ENCODE measurements at places on chromosomes 5 and 9. TPM values are rescaled to one million over a fixed set of nuclear protein-coding genes. Genes with fewer than 3 reads are reported as not detected.

GRCh38 chr9:121987314-121987713 is 105.8 kb downstream of the TTLL11 start:
- no peaks in the 10 kb centered on the region for H3K27me3 ChIP-seq
- H3K36me3 ChIP-seq, result peaks cover 14% of the 10 kb centered on the region
- no peak overlapping the region for H3K27ac ChIP-seq
- no peak overlapping the region for H3K4me3 ChIP-seq
- peaks cover 11% of the 10 kb centered on the region for H3K4me1 ChIP-seq

DNA sequence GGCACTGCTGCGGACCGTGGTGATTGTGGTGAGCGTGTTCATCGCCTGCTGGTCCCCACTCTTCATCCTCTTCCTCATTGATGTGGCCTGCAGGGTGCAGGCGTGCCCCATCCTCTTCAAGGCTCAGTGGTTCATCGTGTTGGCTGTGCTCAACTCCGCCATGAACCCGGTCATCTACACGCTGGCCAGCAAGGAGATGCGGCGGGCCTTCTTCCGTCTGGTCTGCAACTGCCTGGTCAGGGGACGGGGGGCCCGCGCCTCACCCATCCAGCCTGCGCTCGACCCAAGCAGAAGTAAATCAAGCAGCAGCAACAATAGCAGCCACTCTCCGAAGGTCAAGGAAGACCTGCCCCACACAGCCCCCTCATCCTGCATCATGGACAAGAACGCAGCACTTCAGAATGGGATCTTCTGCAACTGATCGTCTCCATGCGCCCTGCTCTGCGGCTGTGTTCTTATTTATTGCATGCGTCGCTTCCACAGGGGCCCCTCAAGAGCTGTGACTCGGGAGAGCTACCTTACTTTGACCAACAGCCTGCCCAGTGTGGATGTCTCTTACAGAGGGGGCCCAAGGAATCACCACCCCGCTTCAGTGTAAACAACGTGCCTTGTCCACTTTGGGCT is 10.8 kb downstream of the S1PR3 start:
- peaks cover 94% of the 10 kb centered on the region for H3K4me1 ChIP-seq
- no peaks in the 10 kb centered on the region for H3K27me3 ChIP-seq
- peaks cover 46% of the 10 kb centered on the region for H3K36me3 ChIP-seq
- H3K27ac ChIP-seq, result peak overlapping the region; percentile 99

DNA sequence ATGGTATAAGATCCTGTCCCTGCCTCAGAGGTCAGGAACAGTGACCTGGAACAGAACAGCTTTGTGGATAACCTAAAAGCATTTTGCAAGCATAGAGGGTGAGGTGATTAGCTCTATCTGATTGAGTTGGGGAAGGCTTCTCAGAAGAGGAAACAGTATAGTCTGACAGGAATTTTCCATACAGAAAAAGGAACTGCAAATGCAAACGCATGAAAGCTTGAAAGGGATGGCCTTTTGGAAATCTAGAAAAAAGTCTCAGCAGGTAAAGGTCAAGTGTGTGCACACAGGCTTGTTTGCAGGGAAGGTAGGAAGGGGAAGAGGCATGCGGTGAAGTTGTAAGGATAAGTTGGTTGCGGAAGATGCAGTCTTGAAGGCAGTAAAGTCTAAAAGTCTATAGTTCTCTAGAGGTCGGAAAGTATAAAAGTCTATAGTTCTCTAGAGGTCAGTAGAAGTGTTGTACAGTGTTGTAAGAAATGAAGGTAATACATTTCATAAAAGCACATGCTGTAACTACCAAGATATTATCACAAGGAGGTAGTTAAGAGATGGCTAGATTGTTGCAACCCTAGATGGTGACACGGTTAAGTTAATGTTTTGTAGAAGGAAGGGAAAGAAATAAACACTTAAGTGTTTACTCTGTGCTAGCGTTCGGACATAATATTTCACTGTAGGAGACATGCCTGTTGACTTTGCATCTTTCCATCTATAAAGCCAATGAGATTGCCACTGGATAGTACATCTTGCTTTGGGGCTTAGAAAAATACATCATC is 16.7 kb upstream of the HSPB3 start:
- no peak overlapping the region for H3K27ac ChIP-seq
- no peak overlapping the region for H3K4me3 ChIP-seq
- no peaks in the 10 kb centered on the region for H3K27me3 ChIP-seq
- no peaks in the 10 kb centered on the region for H3K4me1 ChIP-seq

DNA sequence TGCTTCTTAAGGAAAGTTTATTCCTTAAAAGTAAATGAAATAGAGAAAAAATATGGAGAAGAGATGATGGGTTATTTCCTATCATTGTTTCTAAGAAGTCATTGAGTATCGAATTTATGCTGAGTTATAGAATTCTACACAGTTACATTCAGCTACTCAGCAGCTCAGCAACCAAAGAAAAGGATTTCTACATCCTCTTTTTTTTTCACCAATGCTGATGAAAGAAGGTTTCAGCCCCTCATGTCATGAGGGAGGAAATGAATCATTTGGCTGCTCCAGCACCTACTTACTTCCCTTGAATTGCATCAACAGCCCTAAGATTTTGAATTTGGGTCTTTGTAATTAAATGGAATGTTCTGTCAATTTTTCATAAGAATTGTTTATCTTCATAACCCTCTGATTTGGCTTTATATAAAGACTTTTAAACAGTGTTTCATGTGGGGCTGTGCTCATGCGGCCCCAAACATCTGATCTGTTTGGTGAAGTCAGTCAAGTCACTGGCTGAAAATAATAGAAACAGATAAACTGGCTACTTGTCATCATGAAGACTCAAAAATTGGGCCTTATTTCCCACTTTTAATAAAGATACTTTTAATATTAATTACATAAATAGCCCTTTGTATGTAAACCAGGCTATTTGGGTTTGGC is 18.5 kb upstream of the SNX2 start:
- no peaks in the 10 kb centered on the region for H3K36me3 ChIP-seq
- no peak for DNase-seq
- H3K27ac ChIP-seq, result no peak overlapping the region
- no peak overlapping the region for H3K4me3 ChIP-seq
- H3K4me1 ChIP-seq, result no peaks in the 10 kb centered on the region

- H3K27me3 ChIP-seq, result no peaks in the 10 kb centered on the region
- H3K4me1 ChIP-seq, result peaks cover 10% of the 10 kb centered on the region
- no peak overlapping the region for H3K27ac ChIP-seq
- H3K4me3 ChIP-seq, result no peak overlapping the region
- H3K36me3 ChIP-seq, result no peaks in the 10 kb centered on the region
Measured at GRCh38 chr5:53425687-53426511, 54.5 kb upstream of the FST start.

GRCh38 chr5:168312606-168313295 is 21.3 kb downstream of the WWC1 start:
- H3K27ac ChIP-seq, result no peak overlapping the region
- H3K4me3 ChIP-seq, result no peak overlapping the region
- no peak for DNase-seq
- no peaks in the 10 kb centered on the region for H3K27me3 ChIP-seq
- H3K36me3 ChIP-seq, result no peaks in the 10 kb centered on the region
- peaks cover 3% of the 10 kb centered on the region for H3K4me1 ChIP-seq

DNA sequence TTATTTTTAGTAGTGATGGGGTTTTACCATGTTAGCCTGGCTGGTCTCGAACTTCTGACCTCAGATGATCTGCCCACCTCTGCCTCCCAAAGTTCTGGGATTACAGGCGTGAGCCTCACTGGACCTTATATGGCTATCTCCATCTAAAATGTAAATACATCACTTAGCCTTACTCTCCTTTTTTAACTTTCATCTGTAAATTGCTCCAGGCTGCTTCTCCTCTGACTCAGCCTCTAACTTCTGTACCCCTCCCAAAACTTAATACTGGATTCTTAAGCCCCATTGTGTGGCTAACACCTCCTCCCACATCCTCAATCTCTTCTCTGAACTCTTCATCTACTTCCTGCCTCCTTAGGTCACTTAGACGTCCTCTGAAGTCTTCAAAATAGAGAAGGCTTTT is 4.0 kb downstream of the SNX30 start:
- H3K36me3 ChIP-seq, result no peaks in the 10 kb centered on the region
- H3K27me3 ChIP-seq, result no peaks in the 10 kb centered on the region
- no peak for DNase-seq
- peaks cover 70% of the 10 kb centered on the region for H3K4me1 ChIP-seq
- H3K4me3 ChIP-seq, result no peak overlapping the region
- peak overlapping the region; percentile 67 for H3K27ac ChIP-seq

DNA sequence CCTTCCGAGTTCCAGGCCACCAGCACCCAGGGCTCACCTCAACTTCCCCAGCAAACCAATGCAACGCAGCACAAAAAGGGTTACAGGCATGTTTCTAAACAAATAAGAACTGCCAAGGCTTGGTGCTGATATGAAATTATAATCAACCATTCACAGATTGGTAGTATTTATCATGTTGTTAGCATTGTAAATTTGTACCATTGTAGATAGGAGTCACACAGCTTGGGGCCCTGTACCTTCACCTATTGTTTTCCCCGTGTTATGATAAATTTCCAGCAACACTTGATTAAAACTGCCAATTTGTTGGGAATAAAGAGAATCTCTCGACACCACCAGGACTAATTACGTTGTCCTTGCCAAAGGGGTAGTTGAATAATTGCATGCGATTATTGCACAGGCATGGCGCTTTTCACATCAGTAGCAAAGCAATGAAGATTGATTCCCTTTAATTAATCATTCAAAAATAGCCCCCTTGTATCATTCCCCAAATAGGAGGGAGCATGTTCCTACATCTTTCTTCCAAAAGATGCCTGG is 454.1 kb downstream of the ZNF608 start:
- H3K4me3 ChIP-seq, result no peak overlapping the region
- DNase-seq, result no peak
- no peak overlapping the region for H3K27ac ChIP-seq
- no peaks in the 10 kb centered on the region for H3K36me3 ChIP-seq

DNA sequence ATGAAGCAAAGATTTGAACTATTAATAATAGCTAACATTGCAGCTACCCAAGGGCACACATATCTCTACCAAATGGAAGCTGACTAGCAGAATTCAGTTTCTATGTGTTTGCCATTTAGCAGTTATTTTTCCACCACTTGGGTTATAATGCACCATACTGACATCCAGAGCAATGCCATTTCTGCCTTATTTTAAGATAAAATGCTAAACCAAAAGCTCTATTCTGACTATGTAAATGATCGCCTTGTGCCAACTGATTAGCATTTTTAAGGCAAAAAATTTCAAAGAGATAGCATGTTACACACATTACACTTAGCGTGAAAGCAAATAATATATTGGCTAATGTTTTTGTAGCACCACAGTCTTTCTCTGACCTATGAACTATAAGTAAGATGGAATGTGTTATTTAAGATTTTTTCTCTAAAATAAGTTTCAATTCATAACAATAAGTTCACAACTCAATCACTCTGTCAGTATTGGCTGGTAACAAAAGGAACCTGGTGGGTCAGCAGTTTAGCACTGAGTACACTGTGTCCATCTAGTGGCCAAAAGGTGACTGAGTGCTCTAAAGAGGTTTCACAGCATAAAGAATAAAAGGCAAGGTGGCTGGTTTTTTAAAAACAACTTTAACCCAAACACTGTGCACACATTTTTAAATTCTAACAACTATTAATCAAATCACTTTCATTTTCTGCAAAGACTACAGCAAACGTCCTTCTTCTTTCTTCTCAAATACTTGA is 443.5 kb downstream of the PDE4D start:
- no peaks in the 10 kb centered on the region for H3K36me3 ChIP-seq
- no peak for DNase-seq
- no peak overlapping the region for H3K4me3 ChIP-seq
- H3K27ac ChIP-seq, result no peak overlapping the region
- H3K27me3 ChIP-seq, result no peaks in the 10 kb centered on the region

DNA sequence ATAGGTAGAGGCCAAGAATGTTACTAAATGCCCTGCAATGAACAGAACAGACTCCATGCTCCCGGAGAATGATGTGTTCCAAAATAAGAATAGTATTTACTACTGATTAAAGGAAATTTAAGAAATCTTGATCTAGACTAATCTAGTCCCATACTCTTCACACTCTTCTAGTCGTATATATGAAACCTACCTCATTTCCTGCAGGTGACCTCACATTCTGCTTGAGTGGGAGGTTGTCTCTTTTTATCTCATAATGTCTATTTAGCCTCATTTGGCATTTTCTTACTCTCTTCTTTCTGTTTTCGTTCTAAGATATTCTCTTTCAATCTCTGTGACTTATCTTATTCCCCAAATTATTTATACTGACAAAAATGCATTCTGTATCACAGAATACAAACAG is 9.2 kb upstream of the SHOC1 start:
- H3K27me3 ChIP-seq, result no peaks in the 10 kb centered on the region
- H3K4me1 ChIP-seq, result no peaks in the 10 kb centered on the region
- no peak for DNase-seq
- no peaks in the 10 kb centered on the region for H3K36me3 ChIP-seq
- no peak overlapping the region for H3K4me3 ChIP-seq

Gene OLFM1
- total RNA-seq, result 46.1 TPM

Gene ANKRD18B
- not detected for total RNA-seq

Gene WHRN
- total RNA-seq, result 12.2 TPM

Gene ARID3C
- not detected for total RNA-seq

Gene MYOT
- 33.6 TPM for total RNA-seq

Gene KIAA0825
- 2.4 TPM for total RNA-seq

Data from esophagus muscularis mucosa (tissue), 4 donors.